Ecto neural progenitor cell (in vitro differentiated cells): ENCODE measurements at places on chromosomes 3 and 15.

DNA sequence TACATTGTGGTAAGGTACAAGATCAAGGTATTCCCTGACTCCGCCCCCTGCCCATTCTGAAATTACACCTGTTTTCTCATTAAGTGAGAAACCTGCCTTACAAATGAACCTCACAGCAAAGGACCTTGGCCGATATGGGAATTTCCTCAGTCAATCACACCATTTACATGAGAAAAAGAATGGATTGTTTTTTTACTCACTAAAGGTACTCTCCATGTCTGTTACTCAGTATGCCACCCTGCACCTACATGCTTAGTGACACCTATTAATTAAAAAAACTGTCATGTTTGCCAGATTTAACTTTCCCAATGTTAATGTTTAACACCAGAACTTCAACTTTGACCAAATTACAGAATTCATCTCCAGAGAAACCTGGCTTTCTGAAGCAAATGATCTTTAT is 62.0 kb downstream of the ESYT3 start:
- DNase-seq: no peak

DNA sequence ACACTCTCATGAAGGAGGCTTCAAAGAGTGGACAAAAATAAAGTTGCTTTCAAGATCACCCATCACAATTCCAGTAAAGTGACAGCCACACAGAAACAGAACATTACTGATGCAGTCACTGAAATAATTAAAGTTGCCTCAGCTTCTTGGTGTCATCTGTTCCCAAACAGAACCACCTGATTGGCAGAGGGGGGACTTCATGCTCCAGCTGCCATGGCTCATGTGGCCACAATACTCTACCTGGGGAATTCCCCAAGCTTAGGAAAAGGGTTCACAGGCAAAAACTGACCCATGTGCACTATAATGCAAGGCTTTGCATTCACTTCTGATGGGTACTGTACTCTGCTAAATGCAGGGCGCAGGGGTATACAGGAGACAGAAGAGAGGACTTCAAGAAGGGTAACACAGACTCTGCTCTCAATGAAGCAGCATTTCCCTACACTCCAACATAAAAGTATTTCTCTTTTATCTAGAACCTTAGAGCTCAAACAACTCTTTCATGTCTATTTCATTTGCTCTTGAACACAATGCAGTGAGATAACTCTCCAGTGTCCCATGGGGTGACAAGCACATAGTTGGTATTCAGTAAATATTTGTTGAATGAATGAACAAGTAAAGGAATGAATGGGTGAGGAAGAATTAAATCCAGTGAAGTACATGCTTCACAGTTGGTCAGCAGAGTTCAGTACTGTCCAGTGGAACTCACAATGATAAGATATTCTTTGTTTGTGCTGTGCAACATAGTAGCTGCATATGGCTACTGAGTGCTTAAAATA is 8.6 kb upstream of the CTNNB1 start:
- DNase-seq: no peak

DNA sequence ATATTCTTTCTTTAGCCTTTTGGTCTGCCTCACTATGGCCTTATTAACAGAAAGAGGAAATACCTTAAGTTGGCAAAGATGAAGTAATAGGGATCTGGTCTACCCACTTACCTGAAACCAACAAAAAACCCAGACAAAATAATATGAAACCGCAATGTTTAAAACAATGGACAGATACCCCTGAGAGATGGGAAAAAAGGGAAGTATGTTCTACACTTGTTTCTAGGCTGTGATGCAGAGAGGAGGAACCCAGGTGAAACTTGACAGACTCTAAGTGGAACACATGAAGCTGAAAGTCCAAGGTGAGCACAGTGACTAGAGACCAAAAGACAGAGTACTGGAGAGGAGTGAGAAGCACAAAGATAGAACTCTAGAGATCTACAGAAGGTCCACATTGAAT is 78.4 kb downstream of the NR2E3 start:
- no peak for DNase-seq

DNA sequence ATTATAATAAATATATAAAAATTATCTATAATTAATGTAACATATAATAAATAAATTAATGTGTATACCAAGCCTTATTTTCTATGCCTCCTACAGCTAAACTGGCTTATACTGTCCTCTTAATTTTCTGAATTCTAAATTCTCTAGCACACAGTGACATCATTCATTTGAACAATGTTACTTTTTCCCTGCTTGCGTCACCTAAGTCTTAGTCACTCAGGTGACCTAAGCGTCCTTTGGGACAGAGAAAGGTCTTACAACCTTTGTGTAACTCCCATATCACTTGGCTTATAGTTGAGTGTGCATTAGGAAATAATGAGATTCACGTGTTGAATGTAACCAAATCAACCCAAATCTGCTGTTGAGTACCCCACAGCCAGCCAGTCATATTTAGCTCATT is 48.5 kb upstream of the KCNMB2 start:
- DNase-seq: no peak

DNA sequence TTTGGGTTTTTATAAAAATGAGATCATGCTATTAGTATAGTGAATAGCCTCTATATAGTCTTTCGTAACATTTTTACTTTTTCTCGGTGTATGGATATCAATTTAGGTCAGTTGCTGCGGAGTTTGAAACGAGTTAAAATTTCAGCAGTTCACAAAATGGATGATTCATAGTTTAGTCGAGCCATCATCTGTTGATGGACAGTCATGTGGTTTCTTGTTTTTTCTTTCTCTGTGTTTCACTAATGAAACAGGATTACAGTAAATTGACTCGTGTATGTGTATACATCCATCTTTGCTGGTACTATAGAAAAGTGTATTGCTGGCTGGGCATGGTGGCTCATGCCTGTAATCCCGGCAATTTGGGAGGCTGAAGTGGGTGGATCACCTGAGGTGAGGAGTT is 106.8 kb downstream of the IGF1R start:
- no peak for DNase-seq

DNA sequence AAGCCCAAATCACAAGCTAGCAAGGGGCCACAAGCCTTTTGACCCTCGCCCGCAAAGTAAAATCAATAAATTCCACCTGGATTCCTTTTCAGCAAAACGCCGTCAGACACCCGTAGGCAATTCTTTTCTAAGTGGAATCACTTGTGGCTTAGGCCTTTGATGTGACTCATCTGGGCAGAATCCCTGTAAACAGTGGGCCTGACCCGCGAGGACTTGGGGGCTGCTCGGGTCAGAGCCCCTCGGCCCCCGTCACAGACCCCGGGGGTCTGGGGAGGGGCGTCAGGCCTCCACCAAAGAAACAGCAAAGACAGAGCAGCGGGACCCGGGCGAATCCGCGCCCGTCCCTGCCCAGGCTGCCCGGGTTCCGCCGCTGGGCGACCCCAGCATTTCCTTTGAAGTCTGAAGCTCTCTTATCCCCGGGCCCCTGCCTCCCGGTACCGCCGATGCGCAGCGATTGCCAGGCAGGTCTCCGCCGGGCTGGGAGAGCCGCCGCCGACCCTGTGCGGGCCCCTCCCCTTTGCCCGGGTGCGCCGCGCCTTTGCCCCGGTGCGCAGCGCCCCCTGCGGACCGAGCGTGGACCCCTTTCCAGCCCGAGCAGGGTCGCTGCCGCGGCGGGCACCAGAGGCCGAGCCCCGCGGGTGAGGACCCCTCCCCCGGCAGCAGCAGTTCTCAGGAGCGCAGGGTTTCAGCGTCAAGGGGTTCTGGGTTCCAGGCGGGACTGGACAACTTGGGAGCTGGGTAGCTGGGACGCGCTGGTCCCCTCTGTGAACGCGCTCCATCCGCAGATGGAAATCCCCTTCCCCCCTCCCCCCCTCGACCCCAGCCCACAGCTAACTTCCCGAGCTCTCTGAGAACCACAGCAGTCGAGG is 178.3 kb downstream of the UACA start:
- DNase-seq: peak; percentile 88

GRCh38 chr3:137259701-137260100 is 301.9 kb downstream of the IL20RB start:
- DNase-seq: no peak

DNA sequence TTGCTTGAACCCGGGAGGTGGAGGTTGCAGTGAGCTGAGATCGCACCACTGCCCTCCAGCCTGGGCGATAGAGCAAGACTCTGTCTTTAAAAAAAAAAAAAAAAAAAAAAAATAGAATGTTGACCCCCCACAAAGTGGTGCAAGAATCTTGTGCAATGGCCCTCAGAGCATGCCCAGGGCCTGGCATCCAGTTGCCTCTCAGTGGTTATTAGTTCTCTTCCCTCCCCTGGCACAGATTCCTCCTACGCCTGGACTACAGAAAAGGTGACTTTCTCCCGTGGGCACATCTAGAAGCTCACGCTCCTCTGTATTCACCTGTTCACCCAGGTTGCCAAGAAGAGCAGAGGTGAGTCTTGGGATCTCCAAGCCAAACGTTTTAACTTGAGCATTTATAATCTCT is 36.7 kb downstream of the ACSBG1 start:
- DNase-seq: no peak

DNA sequence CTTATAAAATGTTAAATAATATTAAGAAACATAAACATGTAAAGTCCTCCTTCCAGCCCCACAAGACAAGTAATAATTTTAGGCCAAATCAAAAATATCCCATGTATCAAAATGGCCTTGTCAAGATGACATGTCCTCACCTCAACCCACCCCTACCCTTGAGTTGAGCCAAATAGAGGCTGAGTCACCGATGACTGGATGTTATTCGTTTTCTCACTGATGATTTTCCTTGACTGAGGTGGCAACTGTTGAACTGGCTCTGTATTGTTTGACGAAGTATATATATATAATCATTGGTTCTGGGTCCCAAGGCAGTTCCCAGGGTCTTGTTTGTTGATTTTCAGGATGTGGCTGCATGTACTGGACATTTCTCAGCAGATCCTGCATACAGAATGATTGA is 75.3 kb downstream of the TMEM108 start:
- no peak for DNase-seq
